Diencephalon (tissue), 1 donor: ENCODE measurements at places on chromosomes 12 and 14. TPM values are rescaled to one million over a fixed set of nuclear protein-coding genes. Genes with fewer than 3 reads are reported as not detected.

The PIP4P1 gene
- 29.5 TPM for total RNA-seq

The RD3L gene
- 1.2 TPM for total RNA-seq

The KLHL33 gene
- 0.23 TPM for total RNA-seq

The SYNE2 gene
- 91.6 TPM for total RNA-seq

The BLTP3B gene
- total RNA-seq, result 103 TPM

The CDCA3 gene
- 6.2 TPM for total RNA-seq

The KCNK10 gene
- 24.5 TPM for total RNA-seq

The MGP gene
- 3.0 TPM for total RNA-seq

The ART4 gene
- 0.46 TPM for total RNA-seq

The GPR68 gene
- total RNA-seq, result 8.1 TPM

The USP44 gene
- total RNA-seq, result 4.4 TPM

The TXNDC16 gene
- total RNA-seq, result 50.5 TPM

The BCL11B gene
- total RNA-seq, result 81.0 TPM

The RARG gene
- total RNA-seq, result 2.1 TPM

The C14orf119 gene
- 22.1 TPM for total RNA-seq

The IRF2BPL gene
- total RNA-seq, result 46.8 TPM

The MSRB3 gene
- total RNA-seq, result 5.3 TPM

The AQP5 gene
- 0.92 TPM for total RNA-seq

The MYO1H gene
- 1.4 TPM for total RNA-seq

The SIRT4 gene
- 3.0 TPM for total RNA-seq

The NANOG gene
- not detected for total RNA-seq

The CLEC2A gene
- total RNA-seq, result not detected

The DEGS2 gene
- 1.6 TPM for total RNA-seq

The HSPB8 gene
- 9.2 TPM for total RNA-seq

The PRB3 gene
- not detected for total RNA-seq

The CLEC4C gene
- not detected for total RNA-seq

The PLCZ1 gene
- 2.3 TPM for total RNA-seq

The CD4 gene
- 4.8 TPM for total RNA-seq

The JAG2 gene
- total RNA-seq, result 29.5 TPM

The CEP83 gene
- total RNA-seq, result 31.1 TPM
